AG08395 (cell line): ENCODE measurements at places on chromosomes 2 and 18.

GRCh38 chr2:226673314-226673723 is 126.3 kb downstream of the IRS1 start:
- peak; percentile 66 for DNase-seq

- DNase-seq = no peak
Measured at GRCh38 chr2:142545036-142545435, 332.4 kb upstream of the KYNU start.

DNA sequence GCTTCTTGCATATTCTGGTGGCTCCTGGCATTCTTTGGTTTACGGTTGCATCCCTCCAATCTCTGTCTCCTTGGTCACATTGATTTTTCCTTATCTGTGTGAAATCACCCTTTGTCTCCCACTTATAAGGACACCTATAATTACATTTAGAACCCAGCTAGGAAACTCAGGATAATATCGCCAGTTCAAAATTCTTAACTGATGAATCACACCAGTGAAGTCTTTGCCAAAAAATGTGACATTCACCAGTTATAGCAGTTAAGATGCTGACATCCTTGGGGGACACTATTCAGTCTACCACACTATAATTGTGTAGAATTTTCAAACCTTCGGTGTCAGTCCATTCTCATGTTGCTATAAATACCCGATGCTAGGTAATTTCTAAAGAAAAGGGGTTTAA is 320.2 kb downstream of the TMX3 start:
- peak; percentile 14 for DNase-seq

DNA sequence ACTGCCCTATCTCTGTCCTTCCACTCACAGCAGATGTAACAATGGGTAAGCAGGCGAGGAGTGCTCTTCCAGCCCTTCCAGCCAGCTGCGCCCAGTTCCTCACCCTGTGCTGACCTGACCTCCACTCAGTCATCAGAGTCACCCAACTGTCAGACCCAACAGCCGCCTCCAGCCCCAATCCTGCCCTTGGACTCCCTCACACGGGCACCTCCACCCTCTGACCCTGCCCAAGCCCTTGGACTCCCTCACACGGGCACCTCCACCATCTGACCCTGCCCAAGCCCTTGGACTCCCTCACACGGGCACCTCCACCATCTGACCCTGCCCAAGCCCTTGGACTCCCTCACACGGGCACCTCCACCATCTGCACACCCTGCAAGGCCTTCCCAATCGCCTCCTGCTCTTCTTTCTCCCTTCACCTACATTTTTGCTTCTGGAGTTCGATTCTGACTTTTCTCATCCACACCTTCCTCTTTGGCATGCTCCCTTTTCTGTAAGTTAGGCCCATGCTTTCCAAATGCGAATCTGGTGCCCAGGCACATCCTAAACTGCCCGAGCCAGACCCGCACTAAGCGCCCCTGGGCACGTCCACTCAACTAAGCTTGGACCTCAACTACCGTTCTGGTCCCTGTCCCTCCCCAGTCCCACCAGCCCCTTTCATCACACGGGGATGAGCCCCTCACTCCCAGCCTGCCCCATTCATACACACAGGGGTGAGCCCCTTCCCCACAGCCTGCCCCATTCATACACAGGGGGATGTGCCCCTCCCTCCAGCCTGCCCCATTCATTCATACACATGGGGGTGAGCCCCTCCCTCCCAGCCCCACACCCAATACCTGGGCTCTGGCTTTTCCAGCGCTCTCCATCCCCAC is 15.9 kb downstream of the EIPR1 start:
- DNase-seq = no peak

DNA sequence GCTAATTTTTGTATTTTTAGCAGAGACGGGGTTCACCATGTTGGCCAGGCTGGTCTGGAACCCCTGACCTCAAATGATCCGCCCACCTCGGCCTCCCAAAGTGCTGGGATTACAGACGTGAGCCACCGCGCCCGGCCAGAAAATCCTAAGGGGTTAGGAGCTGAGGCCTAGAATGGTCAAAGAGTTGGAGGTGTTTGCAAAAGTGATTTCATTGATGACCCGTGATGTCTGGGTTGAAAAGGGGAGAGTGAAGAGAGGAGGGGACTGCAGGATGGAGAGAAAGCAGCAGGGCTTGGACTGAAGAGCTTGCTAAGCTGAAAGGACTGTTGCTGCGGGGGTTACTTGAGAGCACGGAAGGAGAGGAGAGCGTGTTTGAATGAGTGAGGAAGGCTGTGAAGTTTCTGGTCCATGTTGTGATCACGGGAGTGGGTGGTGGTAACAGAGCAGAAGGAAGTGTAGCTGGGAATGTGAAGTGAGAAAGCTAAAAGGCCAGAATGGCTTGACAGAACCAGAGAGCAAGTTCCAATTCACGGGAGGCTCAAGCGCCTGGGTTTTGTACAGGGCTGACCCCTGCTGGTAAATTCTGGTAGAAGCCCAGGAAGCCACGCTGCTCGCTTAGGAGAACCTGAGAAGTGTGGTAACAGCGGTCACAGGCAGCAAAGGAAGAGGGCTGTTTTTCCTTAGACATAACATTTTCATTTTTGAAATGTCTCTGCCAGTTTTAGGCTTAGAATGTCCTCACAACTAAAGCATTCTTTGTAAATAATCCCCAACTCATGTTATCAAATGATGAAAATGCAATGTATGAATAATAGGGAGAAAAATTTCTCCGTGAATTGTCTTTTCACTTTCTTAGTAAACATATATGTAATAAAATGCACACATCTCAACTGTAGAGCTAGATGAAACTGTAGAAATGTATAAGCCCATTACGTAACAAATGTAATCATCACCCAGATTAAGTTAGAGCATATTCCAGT is 40.5 kb upstream of the ACTR2 start:
- DNase-seq = peak; percentile 94

DNA sequence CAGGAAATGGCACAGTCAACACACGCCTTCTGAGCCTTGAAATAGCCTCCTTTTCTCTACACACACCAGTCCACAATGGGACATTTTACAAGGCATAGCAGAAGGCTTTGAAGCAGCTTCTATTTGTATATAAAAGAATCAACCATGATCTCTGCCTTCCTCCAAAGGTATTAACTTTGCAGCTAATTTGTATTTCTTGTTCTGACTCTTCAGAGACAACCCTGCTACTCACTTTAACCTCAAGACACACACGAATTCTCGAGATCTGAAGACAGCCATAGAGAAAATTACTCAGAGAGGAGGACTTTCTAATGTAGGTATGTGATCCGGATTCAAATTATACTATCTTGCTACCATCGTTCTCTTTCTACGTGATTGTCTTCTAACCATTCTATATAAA is 104.6 kb downstream of the VIT start:
- no peak for DNase-seq

- DNase-seq = no peak
Measured at GRCh38 chr2:207663870-207664545, 38.8 kb upstream of the METTL21A start.

DNA sequence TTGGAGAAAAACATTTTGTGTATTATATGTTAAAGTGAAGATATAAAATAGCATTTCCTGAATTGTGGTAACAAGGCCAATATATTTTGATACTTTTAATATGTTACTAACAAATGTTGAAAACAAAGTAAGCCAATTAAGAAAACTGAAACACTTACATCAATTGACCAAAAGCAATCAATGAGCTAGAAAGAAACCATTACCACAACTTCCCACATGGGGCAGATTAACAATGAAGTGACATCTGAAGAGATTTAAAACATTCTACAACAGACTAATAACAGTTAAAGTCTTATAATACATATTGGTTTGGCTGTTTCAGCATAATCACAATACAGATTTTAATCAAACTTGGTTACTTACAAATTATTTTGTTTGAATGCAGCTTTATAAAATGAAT is 282.4 kb upstream of the NETO1 start:
- DNase-seq = no peak

DNA sequence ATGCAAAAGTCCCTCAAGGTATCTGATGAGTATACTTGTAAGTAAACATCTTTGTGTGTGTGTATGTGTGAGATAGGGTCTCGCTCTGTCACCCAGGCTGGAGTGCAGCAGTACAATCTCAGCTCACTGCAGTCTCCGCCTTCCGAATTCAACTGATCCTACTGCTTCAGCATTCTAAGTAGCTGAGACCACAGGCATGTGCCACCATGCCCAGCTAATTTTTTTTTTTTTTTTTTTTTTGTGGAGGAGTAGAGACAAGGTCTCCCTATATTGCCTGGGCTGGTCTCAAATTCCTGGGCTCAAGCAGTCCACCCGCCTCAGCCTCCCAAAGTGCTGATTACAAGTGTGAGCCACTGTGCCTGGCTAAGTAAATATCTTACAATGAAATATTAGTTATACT is 23.2 kb downstream of the ADAM17 start:
- DNase-seq = no peak

GRCh38 chr2:171271971-171272436 is 111.3 kb upstream of the TLK1 start:
- DNase-seq = peak; percentile 88

DNA sequence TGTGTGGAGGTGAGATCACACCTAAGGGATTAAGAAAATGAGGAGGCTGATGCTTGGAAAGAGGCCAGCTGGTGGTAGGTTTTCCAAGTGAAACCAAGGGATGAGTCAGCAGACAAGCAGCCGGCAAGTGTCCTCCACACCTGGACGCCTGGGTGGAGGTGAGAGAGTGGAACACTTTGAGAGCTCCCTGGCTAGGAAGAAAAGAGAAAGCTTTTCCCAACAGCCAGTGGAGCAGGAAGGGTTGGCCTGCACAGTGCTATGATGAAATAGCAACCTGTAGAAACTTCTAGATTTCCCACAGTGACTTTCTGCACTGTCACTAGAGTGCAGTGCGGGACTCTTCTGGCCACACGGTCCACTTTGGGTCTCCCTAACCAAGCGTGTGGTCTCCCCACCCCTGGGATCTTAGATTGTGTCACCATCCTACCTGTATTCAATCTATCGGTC is 19.6 kb upstream of the IL37 start:
- DNase-seq = no peak

DNA sequence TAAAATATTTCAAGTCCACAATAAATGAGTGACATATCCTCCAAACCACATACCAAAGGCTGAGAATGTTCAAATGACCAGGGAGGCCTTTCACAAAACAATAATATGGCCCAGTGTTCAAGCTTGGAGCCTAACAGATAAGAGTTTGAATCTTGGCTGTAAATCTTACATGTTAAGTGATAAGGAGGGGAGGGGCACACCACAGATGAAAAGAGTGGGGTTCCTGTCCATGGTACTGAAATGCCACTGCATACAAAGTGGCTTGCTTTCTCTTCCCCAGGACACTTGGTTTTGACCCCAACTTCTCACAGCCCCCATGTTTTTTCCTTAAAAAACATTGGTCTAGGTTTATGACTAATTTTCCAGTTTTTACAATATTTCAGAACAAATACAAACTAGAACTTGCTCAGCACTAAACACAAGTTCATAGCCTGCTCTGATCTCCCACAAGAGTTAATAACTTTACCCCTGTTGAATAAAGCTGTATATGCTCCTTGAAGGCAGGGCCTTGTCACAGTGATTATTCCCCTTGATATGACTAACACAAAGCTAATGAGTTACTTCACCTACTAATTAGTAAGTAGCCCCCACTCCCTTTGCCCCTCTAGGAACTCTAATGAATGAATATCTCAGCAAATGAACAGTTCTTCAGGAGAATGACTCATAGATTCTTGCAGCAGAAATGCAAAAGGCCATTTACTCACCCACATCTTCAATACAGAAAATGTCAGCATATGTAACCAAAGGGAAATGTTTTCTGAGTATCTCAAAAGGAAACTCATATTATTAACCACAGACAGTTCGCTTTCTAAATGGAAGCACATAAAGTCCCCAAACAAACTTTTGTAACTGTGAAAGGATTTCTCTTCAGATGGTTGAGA is 142.2 kb downstream of the SATB2 start:
- peak; percentile 20 for DNase-seq

GRCh38 chr2:58762176-58762781 is 521.2 kb upstream of the FANCL start:
- peak; percentile 52 for DNase-seq

GRCh38 chr2:201201371-201201770 is 18.4 kb downstream of the CASP10 start:
- no peak for DNase-seq

- no peak for DNase-seq
Measured at GRCh38 chr2:77746780-77747179, 224.6 kb upstream of the LRRTM4 start.

GRCh38 chr2:180508458-180508857 is 471.9 kb upstream of the UBE2E3 start:
- DNase-seq = no peak

GRCh38 chr2:146392186-146392585 is 1452.6 kb upstream of the ACVR2A start:
- DNase-seq = no peak

DNA sequence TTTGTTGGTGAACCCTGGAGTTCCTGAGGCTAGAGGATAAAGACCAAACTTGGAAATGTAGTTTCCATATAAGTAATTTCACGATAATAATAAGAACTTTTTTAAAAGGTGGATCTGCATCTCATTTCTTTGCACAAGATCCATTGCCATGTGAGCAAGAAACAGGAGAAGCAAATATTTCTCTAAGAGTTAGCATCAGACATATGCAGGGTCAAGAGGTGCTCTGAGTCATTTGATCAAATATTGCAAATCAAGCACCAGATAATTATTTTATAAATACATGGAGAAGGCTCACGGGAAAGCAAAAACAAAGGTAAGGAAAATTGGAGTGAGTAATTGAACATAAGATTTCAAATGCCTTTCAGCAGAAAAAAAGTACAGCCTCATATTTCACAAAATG is 118.0 kb downstream of the DTNA start:
- no peak for DNase-seq

DNA sequence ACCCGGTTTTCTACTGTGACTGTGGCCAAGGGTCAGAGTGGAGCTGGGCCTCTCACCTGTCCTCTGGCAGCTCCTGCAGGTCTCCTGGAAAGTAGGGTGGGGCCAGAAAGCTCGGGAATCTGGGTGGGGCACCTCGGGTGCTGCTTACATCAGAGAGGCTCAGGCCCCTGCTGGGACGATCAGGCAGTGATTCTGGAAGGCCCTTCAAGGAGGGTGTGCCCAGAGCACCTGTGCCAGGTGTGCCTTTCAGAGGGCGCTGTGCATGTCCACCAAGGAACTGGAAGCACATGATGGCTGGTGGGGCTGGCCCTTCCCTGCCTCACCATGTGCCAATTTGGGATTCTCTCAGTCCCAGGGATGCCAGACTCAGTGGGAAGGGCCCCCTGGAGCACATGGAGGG is 44.0 kb downstream of the ATP6V1C2 start:
- no peak for DNase-seq

DNA sequence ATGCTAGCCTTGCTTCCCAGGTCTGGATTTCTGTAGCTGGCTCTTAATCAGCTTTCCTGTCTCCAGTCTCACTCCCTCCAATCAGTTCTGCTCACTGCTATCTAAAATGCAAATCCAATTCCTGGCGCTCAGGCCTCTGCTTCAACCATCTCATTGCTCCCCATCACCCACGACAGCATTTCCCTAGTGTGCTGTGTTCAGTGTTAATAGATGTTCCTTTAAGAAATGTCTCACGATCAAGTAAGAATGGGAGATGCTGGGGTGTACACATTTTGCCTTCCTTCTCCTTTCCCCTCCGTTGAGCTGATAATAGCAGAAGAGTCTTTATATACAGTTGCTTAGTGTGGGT is 1.6 kb upstream of the PUM2 start:
- DNase-seq = no peak
